ENCODE measurements at places on chromosomes 6 and 20.

GRCh38 chr6:18330548-18331081 lies 56.5 kb upstream of the RNF144B start:
- no peak for DNase-seq

- DNase-seq: no peak
These were observed 711 bp upstream of the C20orf141 start for GRCh38 chr20:2814076-2814475.

- no peak for DNase-seq
These were observed 5.4 kb downstream of the TGM3 start for GRCh38 chr20:2301164-2301622.

DNA sequence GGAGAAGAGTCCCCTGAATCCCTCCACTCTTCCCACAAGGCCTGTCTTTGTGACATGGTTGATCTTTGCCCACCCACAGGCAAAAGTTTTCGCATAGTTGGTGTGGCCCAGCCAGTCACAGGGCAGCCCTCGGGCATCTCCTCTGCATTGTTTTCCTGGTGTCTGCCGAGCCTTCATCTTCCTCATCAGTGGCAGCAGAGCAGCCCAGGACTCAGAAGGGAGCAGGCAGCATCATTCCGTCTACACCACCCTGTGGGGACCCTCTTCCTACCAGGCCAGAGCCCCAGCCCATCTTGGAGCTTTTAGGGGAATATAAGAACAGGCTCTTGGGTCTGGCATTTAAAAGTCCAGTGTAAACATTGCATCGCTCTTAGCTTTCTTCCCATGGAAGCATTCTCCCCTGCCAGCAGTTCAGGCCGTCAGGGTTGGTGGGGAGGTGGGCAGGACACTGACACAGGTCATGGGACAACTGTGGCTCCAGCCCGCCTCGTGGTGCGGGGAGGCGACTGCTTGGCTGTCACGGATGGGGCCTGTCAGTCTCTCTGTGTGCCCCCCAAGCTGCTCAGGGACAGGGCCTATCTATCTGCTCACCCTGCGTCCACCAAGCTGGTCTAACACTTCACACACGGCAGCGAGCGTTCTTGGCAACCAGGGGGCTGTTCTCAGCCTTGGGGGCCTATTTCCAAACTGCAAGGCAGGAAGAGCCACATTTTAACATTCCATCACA lies 38.3 kb downstream of the PDRG1 start:
- no peak for DNase-seq

DNA sequence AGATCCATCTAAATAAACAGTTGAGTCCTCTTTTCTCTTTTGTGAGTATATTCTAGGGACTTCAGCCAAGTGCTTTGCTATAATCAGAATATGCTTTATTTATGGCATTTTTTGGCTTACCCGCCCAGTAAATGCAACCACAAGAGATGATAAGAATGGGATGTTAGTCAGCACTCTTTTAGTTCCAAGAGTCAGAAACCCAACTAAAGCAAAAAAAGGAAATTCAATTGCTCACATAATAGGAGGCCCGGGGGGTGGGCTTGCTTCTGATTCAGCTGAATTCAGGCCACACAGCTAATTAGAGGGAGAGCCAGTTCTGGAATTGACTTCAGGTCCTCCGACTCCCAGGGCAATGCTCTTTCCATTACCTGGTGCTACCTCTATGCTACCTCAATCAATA lies 250.6 kb downstream of the FARS2 start:
- no peak for DNase-seq

Data from RWPE1 (cell line).